ENCODE measurements at places on chromosomes 2 and 18.

GRCh38 chr2:168336786-168337388 lies 89.5 kb upstream of the STK39 start:
- DNase-seq, result peak; percentile 69

DNA sequence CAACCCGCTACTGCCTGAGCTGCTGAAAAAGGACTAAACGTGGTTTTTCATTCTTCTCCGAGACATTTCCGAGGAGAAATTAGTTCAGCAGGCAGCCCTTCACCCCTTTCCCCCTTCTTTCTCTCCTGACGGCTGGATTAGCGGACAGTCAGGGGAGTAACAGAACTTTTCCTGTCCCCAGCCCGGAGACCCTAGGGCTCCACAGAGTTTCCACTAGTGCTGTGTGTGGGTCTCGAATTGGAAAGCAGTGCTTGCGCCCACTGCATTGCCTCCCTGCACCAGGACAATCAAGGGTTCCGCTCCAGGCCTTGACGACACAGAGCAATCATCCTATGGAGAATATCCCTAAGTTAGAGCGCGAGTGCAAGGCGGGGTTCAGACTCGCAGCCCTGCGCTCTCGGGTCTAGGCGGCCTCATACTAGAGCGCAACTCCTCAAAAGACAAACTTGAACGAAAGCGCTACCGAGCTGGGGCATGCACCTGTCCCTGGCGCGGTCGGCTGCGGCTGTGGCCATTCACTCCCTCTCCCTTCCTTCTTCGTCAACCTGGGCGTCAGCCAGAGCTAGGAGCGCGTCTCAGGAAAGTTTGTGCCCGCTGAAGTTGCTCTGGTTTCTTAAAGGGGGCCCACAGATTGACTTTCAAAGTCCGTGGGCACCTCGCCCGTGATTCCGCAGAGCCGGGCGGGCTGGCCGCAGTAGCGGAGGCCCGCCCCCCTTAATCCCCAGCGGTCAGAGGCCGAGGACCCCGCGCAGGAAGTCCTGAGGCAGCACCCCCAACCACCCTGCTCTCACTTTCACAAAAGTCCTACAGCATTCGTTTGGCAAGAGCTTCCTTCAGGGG lies 801 bp downstream of the OSR1 start:
- DNase-seq, result no peak

- no peak for DNase-seq
These were observed 264.9 kb downstream of the ALPK2 start for GRCh38 chr18:58363767-58364540.

DNA sequence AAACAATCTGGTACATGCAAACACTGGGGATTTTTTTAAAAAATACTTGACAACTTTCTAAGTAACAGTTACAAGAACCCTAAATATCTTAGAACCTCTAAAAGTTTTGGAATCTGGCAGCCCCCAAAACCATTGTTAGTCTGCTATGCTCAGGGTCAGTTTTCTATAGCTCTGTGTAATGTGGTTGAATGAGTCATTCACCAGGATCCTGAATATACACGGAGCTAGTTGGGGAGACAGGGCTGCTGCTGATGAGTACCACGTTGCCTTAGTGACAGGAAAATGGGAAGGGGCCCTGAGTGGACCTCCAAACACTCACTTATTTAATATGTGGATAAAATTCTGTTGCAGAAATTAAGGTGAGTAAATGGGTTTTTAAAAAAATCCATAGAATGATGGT lies 36.9 kb upstream of the TANC1 start:
- DNase-seq, result no peak

DNA sequence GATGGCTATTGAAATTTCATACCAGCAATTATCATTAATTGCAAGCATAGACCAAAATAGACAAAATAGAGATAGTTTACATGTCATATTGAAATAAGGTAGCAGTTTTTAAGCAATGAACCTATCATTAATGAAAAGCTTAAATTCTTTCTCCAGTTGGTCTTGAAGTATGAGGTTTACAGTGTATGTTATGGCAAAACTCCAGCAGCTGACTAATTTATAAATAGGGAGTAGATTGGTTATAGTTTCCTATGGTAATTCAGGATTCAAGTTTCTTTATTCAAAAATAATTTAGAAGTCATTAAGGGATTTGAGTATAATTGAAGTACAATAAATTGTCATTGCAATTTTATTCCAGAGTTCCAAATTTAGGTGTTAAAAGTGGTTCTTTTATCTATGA lies 69.6 kb upstream of the COL5A2 start:
- DNase-seq, result no peak

DNA sequence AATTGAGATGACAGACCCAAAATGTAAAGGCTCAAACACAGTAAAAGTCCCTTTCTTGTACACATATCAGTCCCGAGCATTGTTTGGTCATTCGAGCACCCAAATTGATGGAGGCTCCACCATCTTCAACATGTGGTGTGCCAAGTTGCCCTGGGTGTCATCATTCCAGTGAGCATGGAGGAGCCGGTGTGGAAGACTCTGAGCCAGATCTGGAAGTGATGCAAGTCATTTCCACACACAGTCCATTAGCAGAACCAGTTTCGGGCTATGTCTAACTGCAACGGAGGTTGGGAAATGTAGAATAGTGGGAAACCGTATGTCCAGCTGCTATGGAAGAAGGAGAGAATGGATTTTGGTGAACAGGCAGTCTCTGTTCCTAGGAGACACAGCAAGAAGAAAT lies 40.9 kb upstream of the BZW1 start:
- no peak for DNase-seq

DNA sequence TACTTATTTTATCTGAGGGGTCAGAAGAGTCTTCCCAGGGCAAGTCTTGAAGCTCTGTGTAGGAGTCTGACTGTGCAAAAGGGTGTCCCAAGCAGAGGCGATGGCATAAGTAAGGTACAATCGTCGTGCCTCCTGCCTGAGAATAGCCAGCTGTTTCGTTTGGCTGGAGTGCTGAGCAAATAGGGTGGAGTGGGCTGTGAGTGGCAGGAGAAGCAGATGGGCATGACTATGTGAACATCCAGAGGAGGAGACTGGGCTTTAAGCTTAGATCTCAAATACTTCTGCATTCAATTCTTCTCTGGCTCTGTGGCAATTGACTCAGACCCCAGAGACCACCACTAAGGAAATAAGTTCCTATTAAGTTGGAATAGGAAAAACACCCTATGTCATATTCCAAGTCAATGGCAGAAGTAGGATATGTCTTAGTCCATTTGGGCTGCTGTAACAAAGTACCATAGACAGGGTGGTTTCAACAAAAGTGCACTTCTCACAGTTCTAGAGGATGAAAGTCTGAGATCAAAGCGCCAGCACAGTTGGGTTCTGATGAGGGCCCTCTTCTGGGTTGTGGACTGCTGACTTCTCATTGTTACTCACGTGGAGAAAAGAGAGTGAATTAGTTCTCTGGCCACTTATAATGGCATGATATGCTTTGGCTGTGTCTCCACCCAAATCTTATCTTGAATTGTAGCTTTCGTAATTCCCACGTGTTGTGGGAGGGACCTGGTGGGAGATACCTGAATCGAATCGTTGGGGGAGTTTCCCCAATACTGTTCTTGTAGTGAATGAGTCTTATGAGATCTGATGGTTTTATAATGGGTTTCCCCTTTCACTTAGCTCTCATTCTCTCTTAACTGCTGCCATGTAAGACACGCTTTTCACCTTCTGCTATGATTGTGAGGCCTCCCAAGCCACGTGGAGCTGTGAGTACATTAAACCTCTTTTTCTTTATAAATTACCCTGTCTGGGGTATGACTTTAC lies 120.2 kb downstream of the LPIN1 start:
- DNase-seq, result no peak
